ENCODE measurements at places on chromosomes 7 and 10.

- DNase-seq, result peak; percentile 40
These were observed at the start of gene RELN for GRCh38 chr7:103989200-103989784. Gene RELN, minus strand, starts transcription at chr7:103989658. Its CDS starts 302 bp downstream, at chr7:103989356.

DNA sequence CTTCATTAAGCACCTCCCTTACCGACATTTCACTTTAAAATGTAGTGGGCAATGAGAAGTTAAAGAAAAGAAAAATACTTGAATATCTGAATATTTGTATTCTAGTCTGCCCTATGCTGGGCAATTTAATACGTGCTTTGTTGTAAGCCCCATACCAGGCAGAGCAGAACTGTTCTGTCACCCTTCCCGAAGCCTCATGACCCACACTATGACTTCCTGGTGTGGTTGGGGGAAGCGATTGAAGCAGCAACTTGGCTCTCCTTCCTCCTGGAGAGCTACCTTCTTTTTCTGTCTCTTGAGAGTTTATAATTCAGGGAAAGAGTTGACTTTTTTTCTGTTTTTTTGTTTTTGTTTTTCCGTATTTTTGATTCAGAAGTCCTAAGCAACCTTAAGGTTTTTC, 243.7 kb downstream of the INHBA start:
- DNase-seq, result no peak

DNA sequence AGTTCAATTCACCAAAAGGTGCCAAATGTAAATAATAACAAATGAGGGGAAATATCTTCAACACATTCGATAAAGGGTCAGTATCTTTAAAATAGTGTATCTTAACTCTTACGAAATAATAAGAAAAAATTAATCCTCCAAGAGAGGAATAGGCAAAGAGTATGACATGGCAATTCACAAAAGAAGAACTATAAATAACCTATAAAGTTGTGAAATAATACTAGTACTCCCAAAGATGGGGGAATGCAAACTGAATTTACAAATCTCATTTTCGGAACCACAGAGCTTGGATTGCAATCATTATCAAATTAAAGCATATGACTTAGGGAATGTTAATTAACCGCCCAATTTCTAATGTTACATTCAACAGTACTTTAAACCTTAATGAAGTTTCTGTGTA, 78.2 kb upstream of the TARP start:
- DNase-seq, result no peak

- DNase-seq, result no peak
These were observed 44.1 kb upstream of the GDF10 start for GRCh38 chr10:47255866-47256265.

DNA sequence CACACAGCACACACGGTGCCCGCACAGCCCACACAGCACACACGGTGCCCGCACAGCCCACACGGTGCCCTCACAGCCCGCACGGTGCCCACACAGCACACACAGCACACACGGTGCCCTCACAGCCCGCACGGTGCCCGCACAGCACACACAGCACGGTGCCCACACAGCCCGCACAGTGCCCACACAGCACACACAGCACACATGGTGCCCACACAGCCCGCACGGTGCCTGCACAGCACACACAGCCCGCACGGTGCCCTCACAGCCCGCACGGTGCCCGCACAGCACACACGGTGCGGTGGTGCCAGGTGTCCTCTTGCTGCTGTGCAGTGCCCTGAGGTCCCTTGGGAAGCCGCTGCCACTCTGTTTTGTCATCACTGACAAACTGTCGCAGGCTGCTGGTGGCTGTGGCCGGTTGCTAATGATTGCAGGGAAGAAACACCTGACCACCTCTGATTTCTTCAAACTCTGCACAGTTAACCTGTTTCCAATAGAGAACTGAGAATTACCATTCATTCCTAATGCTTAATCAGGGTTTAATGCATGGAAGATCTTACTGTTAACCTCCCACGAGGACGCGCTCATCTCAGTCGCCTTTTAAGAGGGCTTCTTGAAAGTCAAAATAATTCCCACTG, 66.9 kb downstream of the GLRX3 start:
- no peak for DNase-seq

DNA sequence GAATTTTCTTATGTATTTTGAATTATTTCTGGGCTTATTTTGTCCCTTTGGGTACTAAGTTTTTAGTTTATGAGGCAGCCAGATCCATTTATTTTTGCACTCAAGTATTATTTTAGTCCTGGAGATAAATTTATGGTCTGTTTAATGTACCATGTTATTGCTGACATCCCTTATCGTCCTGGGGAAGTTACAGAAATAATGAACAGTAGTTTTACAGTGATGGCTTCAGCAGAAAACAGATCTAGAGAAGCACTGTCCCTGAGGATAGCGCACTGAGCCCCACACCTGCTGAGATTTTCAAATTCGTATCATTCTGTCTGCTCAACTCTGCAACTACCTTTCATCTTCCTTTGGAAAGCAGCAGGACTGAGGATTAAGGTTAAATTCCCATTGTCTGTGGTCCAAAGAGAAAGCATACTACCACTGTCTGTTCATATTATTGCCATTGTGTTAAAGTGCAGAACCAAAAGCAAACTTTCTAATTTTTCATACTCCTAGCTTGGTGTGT, 168.3 kb downstream of the SNX13 start:
- DNase-seq, result no peak

DNA sequence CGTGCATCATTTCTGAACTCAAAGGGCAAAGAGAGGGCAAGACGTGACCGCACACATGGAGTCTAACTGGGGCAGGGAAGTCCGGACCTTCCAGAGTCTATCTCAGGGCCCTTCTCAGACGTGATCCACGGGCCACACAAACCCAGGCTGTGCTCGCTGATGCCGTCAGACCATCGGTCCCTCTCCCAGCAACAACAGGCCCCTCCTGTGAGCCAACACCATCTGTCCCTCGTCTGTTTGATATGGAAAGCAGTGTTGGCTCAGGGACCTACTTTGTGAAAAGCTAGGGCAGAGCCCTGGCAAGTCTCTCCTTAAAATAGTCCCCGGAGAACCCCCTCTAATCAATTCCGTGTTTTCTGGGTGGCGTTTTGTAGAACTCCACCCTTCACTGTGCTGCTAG, 208.8 kb downstream of the TCERG1L start:
- no peak for DNase-seq

DNA sequence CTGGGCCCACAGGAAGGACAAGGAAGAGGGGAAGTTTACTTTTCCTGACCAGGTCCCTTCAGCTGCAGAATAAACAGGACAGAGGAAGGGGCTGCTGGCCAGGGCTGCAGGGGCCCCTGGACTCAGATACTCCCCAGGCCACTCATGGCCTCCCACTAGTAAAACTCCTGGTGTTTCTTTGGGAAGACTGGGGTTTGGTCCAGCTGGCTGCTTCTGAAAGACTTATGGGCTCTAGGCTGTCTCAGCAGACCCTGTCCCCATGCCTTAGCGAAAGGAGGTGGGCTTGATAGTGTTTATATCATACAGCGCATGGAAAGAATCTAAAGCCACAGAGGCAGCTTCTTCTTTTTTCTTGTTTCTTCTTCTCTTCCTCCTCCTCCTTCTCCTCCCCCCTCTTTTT, 56.4 kb downstream of the PALD1 start:
- DNase-seq, result no peak

- no peak for DNase-seq
These were observed 32.6 kb downstream of the DUSP5 start for GRCh38 chr10:110530131-110530831.

DNA sequence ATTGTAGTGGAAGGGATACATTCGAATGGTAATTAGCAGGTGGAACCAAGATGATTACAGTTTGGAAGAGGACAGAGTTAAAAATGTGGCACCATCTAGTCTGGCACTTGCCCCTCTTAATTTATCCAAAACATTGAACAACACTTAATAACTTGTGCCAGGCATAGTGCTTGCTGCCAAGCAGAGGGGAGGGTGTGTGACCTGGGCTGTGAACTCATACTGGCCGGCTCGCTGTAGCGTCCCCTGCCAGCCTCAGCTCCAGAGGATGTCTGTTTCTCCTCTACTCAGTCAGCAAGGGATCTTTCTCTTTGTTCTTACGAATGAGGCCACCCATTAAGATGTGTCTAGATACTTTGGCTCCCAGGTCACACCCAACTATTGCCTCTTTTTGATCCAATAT, 179.4 kb upstream of the INHBA start:
- no peak for DNase-seq

DNA sequence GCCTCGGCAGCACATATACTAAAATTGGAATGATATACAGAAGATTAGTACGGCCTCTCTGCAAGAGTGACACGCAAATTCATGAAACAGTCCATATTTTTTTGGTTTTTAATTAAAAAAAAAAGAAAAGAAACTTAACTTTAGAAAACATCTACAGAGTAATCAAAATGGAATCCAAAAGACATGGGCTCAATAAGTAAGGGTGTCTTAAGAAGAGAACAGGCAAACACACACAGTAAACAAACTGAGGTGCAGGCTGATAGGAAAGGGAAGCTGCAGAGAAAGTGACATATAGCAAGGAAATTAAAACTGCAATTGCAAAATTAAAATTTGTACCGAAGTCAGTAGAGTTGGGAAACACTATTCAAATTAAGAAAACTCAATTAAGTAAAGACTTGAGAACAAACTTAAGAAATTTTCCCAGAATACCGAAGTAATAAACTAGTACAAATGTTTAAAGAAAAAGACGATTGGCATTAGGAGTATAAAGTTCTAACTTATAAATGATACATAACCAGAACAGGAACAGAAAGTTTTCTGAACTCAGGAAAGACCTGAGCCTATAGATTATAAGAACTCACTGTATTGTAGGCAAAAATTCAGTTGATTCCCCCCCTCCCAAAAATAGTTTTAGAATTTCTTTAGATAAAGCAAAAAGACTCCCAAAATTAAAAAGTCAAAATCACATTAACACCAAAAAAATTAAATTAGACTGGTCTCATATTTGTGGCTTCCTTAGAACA, 16.3 kb downstream of the MTPN start:
- no peak for DNase-seq

DNA sequence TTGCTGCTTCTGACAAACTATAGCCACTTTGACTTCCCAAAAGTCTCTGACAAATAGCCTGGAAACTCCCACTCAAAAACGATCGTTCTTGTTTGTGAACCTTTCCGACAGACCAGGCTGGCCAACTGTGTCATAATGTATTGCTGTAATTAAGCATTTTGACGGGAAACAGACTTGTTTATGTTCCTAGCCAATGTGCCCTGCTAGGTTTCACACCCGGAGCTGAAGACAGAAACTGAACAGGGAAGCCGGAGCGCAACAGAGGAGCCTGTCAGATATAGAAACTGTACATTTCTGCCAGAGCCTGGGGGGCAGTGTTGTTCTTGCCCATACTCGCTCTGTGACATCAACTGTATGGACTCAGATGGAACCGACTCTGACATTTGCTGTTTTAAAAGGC, 55.3 kb upstream of the C7orf33 start:
- peak; percentile 27 for DNase-seq

GRCh38 chr7:151684408-151685175, 164.9 kb upstream of the RHEB start:
- DNase-seq, result no peak

DNA sequence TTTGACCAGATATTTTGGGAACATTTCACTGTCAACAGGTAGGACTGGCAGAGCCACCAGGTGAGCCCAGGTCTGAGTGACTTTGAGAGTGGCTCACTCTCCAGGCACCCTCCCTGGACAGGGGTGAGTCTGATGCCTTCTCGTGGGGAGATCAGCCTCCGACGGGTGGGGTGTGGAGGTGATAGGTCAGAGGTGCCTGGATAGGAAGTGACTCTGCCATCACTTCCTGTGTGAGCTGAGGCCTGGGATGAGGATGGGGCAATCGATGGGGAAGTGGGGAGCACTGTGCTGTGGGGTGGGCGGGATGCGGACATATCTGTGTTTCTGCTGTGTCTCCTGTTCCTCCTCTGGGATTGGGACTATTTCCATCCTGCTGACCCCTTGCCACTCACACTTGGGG, 34.6 kb downstream of the IFT22 start:
- DNase-seq, result no peak

- DNase-seq, result peak; percentile 75
These were observed 23.9 kb downstream of the COL13A1 start for GRCh38 chr10:69825604-69826003.

DNA sequence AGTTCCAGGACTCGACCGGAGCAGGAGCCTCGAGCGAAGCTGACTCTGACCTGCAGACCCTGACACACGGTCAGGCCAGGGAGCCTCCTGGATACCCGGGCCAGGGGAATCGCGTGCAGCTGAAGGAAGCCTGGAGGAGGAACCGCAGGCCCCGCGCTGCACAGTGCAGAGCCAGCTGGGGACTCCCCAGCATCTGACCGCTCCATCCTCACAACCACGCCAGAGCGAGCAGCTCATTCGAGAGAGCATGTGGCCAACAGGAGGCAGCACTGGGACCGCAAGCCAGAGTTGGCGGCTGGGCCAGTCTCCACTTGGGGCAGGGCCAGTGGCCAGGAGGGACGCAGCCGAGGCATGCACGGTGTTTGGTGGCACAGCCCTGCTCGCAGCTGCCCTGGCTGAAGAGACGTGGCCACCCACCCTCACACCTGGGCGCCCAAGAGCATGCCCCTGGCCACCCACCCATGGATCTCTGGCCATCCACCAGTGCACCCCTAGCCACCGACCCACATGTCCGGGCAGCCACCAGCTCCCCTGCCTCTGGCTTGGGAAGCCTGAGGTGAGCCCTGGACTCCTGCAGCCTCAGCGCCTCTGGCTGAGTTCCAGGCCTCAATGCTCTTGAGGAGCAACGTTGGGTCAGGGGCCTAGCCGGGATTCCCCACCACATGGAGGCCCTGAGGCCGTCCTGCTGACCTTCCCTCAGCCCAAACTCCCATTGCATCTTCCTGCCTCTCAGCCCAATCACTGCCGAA, 213.9 kb downstream of the ELFN1 start:
- DNase-seq, result no peak

DNA sequence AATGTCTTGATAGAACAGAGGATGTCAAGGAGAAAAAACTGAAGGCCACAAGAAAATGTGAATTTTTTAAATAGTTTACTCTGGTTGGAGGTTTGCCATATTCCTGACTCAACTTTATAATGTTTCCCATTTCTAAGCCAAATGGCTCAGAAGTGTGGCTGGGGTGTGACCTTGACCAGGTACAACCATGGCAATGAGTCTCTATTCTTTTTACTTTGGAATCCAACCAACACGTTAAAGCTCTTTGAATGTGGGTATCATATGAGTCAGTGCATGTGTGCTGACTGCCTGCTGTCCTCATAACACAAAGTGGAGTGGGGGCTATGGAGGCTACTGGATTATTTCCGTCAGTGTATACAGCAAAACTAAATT, 33.5 kb upstream of the DLD start:
- no peak for DNase-seq

GRCh38 chr10:28663576-28664368, 13.5 kb upstream of the BAMBI start:
- DNase-seq, result peak; percentile 89

GRCh38 chr10:8211631-8212030, 157.1 kb downstream of the GATA3 start:
- no peak for DNase-seq

GRCh38 chr10:126250527-126251310, 137.6 kb downstream of the ADAM12 start:
- no peak for DNase-seq

- no peak for DNase-seq
These were observed 193.5 kb downstream of the CFTR start for GRCh38 chr7:117673367-117673766.

Measured in femur (tissue), 1 donor.